Stimulated activated CD4-positive, alpha-beta T cell treated with anti-CD3 and anti-CD28 coated beads, TNF-alpha, amount 100 ng/mL, for 48 hours (primary cell): ENCODE measurements at places on chromosomes 7 and 10.

GRCh38 chr7:48515171-48515570, 343.9 kb downstream of the ABCA13 start:
- DNase-seq: no peak

DNA sequence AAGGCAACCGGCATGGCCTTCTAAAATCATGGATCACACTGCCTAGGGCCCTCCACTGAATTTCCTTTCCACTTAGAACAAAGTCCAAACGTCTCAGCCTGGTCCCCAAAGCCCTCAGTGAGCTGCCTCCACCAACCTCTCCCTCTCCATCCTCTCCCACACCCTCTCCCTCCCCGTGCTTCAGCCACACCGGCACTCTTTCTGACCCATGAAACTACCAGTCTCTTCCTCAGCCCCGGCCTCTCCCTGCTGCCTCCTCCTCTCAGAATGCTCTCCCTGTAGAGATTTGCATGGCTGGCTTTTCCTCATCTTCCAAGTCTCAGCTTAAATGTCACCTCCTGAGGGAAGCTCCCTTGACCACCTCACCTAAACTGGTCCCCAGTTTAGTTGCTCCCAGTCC, 219.0 kb upstream of the ZMIZ1 start:
- no peak for DNase-seq

DNA sequence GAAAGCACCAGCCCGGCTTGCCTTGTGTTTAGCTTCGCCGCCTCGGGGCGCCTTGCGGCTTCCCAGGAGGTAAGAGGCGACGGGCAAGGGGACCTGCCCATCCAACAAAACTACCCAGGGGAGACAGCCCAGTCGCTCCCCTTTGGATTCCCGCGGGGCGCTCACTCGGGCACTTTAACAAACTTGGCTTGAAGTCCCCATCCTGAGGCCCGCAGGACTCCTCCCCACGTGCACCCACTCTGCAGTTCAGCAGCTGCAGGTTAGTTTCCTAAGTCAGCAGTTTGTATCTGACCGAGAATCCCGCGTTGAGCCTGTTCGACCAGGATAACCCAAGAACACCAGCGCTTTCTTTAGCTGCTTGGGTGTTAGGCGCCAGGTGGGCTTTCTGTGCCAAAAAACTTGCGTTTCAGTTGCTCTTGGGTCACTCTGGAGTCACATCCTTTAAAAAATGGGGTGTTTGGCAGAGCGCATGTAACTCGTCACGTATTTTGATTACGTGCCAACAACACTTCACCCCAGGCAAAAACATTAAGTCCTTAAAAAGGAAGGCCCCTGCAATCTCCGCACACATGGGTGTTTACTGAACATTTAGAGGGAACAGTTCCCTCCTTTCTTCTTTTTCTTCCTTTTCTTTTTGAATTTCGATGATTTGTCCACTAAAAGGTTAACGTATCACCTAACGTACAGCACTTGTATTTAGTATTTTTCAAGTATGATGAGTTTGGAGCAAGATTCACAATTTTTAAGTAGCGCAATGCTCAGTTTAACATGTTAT, 876 bp downstream of the DNAH11 start:
- DNase-seq: peak; percentile 2

- DNase-seq: no peak
These were observed 68.7 kb downstream of the ZNF727 start for GRCh38 chr7:64113981-64114380.

GRCh38 chr10:96656839-96657238, 63.5 kb downstream of the PIK3AP1 start:
- DNase-seq: no peak

GRCh38 chr10:111338805-111339204, 262.0 kb downstream of the ADRA2A start:
- DNase-seq: no peak

DNA sequence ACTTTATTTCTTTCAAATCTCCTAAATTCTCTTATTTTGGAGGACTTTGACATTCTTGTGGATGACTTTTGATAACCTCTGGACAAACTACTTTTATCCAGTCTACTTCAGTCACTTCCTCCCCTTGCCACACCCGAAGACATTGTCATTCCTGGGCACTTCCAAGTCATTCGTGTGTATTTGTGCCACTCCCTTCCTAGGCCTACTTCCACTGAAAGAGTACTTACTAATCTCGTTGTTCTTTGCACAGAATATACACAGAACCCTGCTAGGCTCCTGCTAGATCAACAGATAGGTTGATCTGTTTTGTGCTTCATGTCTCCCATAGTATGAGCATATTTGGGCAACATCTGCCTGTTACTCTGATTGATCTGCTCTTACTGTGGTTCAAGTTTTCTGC, 355.4 kb downstream of the HGF start:
- DNase-seq: no peak

- no peak for DNase-seq
These were observed 639.2 kb downstream of the KCNMA1 start for GRCh38 chr10:76998451-76998850.

DNA sequence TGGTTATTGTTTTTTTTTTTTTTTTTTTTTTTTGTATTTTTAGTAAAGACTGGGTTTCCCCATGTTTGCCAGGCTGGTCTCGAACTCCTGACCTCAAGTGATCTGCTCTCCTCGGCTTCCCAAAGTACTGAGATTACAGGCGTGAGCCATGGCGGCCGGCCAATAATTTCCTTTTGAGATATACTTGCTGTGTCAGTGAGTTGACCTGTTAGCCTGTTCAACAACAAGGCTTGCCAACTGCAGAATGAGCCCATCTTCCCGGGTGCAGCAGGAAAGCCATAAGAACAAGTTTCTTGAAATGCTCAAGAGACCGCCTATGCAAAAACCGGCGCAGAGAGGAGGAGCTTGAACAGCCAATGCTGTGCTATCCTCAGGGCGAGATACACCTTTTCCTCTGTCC, 112.5 kb downstream of the PRPF18 start:
- DNase-seq: no peak

DNA sequence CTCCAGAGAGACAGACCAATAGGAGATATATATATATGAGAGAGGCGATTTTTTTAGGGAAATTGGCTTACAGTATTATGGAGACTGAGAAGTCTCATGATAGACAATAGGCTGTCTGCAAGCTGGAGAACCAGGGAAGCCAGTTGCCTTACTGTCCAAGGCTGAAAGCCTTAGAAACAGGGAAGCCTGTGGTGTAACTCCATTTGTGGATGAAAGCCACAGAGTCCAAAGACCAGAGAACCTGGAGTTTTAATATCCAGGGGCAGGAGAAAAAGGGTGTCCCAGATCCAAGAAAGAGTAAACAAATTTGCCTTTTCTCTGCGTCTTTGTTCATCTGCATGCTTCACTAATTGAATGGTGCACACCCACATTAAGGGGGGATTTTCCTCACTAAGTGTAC, 71.6 kb upstream of the TEX47 start:
- DNase-seq: no peak

DNA sequence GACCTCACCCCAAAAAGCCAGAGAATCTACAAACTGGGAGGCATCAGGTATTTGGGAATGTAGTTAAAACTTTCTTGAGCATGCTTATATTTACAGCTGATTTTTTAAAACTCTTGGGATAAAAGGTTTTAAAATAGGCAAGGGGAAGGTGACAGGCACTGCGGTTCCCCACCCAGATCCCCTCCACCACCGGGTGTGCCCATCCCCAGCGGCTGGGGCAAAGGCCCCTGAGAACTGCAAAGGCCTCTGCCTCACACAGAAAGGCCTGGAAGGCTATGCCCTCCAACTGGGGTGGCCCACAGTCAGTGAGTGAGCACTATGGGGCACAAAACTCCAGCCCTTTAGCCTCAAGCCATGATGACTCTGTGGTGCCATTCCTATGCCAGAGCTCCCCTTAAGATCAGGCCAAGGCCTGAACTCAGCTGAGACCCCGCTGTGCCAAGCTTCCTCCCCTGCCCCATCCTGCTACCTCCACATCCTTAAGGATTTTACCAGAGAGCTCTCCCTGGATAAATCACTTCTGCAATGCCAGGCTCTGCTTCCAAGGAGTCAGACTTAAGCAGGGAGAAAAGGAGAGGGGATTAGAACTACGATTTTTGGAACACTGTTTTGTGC, 299.1 kb downstream of the GRID1 start:
- DNase-seq: no peak

GRCh38 chr7:71706597-71706975, 574.6 kb downstream of the GALNT17 start:
- no peak for DNase-seq

- no peak for DNase-seq
These were observed 238.3 kb upstream of the NFE2L3 start for GRCh38 chr7:25913598-25914224.

- no peak for DNase-seq
These were observed 2.7 kb upstream of the COMTD1 start for GRCh38 chr10:75238182-75239095.

- no peak for DNase-seq
These were observed 136.3 kb downstream of the ADCY1 start for GRCh38 chr7:45710271-45711160.

GRCh38 chr7:151429560-151430331, 10.2 kb downstream of the CRYGN start:
- no peak for DNase-seq

DNA sequence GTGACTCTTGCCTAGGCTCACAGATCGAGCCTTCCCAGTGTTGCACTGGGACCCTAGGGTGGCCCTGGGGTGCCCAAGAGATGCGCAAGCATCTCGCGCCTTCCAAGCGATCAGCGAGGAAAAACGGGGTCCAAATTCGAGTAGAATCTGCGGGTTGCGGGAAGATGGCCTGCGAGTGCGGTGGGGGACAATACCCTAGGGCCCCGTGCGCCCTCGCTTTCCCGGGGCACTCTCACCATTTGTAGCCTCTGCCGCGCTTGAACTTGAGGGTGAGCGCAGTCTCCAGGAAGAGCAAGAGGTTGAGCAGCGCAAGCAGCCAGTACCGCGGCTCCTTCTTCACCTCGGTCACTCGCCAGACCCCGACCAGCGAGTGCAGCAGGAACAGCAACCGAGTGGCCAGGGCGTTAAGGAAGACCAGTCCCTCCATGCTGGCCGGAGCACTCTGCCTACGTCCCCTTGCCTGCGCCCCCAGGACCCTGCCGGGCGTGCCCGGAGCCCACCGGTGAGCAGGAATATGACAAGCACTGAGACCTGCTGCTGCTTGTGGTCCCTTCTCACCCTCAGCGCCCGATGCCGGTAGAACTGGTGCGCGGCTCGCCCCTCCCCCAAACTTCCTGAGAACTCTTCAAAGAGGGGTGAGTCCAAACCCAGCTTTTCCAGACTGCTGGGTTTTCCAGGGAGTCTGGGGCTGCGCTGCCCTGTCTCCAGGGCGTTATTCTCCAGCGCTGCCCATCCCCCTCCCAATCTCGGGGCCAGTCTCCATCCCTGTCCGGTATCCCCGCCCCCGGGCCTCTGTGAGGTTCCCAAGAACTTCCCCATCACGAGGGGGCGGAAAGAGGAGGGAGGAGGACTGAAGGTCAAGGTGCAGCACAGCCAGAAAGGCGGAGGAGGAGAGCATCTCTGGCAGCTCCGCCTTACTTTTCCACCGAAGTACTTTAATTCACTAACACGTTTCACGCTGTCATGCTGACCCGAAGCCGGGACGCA, at the start of gene TMEM26:
Gene TMEM26, minus strand, starts transcription at position 727 of the 987 bp plus-strand sequence. Its CDS starts 300 bp downstream, at position 427.
- DNase-seq: no peak

DNA sequence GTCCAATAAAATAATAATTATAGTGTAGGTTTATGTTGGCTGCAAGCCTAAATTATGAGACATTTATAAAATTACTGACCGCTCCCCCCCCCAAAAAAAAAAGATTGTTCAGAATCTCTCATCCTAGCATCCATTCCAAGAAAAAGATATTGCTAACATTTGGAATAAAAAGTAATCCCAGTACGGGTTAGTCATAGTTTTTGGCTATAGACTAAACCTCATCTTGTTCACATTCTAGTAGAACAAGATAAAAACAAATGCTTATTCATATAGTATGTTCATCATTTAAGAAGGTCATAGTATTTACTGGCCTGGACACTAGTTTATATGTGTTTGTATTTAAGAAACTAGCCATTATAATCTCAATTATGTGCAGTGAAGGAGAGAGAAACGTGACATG, 44.0 kb downstream of the ADK start:
- no peak for DNase-seq

DNA sequence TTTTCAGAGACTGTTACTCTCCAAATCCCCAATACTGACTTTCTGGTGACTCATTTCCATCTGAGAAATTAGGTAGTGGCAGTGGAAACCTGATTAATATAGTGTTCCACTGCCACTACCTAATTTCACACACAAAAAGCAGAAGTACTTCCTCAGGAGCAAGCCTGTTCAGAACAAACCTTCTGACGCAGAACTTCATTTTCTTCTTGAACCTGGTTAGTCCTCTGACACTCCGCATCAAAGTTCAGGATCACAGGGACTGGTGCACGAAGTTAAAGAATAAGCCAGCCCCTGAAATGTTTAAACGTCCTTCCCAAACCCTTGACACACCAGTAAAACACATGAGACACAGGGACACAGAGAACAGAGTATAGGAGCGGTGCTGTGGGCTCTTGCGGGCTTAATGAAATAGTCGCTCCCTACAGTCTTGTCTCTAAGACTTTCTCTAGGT, 4.4 kb downstream of the WDR91 start:
- no peak for DNase-seq

GRCh38 chr10:47364366-47364765, 16.2 kb downstream of the RBP3 start:
- DNase-seq: no peak

- no peak for DNase-seq
These were observed 104.0 kb downstream of the PLXDC2 start for GRCh38 chr10:19920075-19920726.

DNA sequence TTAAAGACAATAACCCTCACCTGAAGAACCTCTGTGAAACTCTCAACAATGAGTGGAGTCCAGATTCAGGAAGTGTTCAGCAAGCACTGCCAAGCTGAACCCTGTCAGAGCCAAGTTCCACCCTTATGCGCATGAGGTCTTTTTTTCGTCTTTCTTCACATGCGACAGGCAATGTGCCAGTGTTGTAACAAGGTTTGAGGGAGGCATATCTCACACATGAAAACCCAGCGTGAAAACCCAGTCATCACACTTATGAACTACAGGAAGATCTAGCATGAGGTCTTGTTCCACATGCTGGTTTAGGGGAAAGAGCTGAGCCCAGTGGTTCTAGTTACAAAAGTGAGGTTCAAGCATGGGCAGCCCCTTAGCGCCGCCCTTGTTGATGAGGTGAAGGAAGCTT, 49.7 kb downstream of the RABGEF1 start:
- DNase-seq: no peak

- DNase-seq: no peak
These were observed at the start of gene AGMO for GRCh38 chr7:15561835-15562234. Gene AGMO, minus strand, starts transcription at chr7:15562015.

DNA sequence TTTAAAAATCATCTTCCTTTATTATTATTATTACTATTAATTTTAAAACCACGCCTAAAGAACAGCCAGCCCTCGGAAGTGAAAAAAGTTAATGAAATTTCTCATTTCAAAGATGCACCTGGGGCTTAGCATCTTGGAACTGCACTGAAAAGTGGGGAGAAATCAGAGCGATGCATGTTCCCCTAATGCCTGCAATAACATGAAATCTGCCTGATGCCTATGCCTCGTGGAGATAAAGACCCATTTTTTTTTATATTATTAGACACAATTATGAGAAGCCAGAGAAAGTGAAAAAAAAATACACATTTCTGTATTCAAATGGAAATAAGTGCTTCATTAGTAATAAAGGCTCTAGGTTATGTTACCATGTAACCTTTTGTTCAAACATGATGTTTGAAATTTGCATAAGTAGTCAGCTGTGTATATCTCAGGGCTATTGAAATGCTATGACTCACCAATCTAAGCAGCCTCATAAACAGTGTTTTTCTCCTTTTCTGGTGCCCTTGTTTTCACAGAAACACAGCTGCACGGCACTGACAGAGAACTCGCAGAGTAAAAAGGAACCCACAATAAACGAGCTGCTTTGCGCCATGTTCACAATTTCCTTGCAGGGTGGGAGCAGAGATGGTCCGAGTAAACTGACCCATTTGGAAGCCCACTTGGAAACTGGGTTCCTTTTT, 175.8 kb upstream of the PRKCQ start:
- DNase-seq: no peak

GRCh38 chr10:32112055-32112454, 55.8 kb upstream of the KIF5B start:
- no peak for DNase-seq
